NCI-H187 (cell line): ENCODE measurements at places on chromosomes 5 and 9.
A peak's percentile ranks its signal among the peaks of the same experiment; 100 is the strongest.

DNA sequence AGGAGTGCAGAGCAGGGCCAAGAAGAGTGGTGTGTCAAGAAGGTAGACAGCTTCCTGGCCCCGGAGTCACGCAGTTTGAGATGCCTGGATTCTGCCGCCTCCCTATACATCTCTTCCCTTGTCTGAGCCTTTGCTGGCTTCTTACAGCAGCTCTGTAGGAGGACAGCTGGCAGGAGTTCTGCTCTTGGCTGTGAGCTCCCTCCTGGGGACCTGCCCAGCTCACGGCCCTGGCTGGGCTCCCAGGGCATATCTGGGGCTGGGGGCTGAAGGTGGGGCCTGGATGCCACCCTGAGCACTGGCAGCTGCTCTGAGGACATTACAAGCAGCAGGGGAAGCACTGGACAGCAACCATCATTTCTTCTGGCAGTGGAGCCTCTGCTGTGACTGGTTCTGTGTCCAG lies 786 bp upstream of the TSSK1B start:
- DNase-seq: no peak

DNA sequence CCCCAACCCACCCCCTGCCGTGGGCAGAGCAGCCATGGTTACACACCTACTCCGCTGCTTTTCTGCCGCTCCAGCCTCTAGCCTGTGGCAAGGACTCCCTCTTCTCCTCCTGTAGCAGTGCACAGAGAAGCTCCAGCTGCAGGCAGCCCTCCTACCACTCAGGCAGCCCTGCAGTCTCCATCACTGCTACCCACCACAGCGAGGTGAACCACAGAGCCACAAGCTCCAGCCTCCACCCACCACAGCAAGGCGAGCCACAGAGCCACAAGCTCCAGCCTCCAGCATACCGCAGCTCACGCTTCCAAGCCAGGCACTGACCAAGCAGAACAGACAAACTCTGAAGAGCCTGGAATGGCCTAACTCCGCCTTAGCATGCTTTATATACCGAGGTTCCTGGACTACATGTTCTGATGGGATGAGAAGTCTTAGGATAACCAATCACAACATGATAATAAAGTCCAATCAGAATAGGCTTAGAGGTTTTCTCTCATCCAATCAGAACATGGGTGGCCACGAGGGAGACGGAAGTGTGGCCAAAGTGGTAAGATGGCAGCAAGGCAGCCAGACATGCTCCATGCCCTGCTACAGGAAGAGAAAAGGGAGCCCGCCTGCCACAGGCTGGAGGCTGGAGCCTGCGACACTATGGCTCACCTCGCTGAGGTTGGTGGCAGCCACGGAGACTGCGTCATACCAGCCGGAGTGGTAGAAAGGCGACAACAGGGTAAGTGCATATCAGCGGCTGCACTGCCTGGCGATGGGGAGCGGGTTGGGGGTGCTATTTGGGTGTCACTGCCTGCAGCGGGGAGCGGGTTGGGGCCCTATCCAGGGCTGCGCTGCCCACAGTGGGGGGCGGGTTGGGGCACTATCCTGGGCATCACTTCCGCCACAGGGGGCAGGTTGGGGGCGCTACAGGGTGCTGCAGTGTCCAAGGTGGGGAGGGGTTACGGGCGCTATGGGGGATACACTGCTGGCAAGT lies 75.8 kb upstream of the PCAT7 start:
- DNase-seq: no peak

DNA sequence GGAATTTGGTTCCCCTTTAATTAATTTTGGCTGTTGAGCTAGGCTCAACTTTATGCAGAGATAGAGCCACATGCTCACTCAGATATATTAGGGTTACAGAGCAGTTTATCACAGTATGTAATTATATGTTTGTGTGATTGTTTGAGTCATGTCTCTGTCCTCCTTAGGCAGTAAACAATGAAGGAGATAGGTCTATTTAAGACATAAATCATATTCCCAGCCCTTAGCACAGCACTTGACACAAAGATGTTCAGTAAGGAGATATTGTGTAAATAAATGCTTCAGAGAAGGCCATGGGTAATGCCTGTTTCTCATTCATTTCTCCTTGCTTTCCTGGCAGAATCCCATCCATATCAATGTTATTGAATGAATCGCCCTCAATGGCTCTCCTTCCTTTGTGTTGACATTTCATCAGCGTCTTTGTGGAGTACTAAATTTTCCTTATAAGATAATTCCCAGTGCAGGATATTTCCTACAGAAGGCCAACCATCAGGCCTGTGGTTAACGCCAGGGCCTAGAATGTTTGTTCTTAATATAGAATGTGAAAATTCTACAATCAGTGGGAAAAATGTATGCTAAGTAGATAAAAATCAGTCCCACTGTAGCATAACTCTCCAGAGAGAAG lies 408.0 kb downstream of the EBF1 start:
- DNase-seq: peak; percentile 38

DNA sequence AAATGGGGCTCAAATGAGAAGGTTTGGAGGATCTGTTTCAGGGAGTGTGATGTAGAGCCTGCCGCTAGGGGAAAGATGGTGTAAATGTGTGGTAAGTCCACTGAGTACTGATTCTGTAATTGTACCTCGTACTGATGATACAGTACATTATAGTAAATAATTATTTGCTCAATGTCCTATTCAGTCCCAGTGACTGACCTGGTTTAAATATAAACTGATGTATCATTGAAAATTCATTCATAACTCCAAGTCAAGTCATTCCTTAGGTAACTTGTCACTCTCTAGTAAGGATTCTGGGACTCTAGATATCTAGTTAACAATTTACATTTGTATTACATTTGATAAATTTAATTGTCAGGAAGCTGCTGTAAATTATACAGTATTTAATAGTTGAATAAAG lies 667.3 kb downstream of the DTWD2 start:
- no peak for DNase-seq

- DNase-seq: no peak
Observed at GRCh38 chr9:37929441-37929895, 25.5 kb upstream of the SLC25A51 start.

DNA sequence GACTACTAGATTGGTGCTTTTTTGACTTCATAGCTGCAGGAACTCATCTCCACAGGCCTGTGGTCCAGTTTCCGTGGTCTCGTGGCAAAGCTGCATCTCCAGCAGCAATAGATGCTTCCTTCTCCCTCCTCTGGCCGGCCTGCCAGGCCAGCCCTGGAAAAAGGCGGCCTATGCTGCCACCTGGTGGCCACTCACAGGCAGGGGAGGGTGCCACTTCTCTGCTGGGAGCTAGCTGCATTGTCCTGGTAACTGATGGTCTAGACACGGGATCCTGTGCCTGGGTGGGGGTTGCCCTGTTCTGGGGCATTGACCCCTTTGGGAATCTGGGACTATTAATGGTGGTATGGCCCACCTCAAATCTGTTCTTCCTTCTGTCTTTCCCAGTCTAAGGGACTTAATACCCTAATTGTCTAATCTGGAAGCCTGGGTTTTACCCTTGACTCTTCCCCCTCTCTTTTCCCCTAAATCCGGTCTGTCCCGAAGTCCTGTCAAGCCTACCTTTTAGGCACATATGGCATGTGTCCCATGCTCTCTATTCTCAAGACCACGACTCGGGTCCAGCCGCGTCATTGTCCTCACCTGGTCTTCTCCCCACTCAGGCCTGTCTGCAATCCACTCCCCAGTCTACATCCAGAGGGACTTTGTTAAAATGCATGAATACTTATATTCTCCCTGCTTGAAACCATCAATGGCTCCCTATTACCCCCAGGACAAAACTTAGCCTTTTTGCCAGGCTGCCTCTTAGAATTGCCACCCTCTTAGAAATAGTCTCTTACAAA lies 20.1 kb upstream of the PTGS1 start:
- DNase-seq: no peak

DNA sequence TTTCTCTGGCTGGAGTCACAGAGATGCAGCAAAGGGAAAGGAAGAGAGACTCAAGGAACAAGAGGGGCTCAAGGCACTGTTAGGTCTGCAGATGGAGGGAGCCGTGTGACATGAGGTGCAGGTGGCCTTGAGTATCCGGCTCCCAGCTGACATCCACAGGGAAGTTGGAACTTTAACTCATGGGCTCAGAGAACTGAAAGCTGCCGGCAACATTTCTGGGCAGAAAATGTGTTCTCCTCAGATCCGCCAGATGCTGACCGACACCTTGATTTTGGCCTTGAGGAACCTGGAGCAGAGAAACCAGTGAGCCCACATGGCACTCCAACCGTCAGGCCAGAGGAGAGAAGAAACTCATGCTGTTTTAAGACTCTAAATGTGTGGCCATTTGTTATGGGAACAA lies 258.1 kb upstream of the IRX2 start:
- no peak for DNase-seq

DNA sequence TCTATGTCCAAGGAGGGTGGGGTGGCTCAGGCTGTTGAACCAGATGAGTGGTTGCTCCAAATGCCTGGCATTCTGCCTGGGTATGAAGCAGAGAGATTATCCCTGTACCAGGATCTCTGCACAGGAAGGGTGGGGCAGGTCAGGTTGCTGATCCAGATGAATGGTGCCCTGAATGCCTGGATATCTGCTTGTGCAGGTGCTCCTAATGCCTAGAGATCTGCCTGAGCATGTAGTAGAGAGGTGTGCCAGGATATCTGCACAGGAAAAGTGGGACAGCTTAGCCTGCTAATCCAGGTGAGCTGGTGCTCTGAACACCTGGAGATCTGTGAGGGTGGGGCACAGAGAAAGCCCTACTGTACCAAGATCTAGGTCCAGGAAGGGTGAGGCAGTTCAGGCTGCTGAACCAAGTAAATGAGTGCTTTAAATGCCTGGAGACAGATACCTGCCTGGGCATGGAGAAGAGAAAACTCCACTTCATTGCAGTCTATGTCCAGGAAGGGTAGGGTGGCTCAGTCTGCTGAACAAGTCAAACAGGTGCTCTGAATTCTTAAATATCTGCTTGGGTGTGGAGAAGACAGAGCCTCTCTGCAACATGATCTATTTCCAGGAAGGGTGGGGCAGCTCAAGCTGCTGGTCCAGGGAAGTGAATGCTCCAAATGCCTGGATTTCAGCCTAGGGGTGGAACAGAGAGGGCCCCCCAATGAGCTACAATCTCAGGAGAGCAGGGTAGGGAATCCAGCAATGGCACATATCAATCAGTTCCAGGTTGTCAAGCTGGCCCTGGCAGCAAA lies 189.4 kb upstream of the DMRTA1 start:
- DNase-seq: no peak

GRCh38 chr9:84393266-84393950 lies 52.9 kb upstream of the SLC28A3 start:
- DNase-seq: no peak

GRCh38 chr5:62773460-62773859 lies 194.8 kb downstream of the LRRC70 start:
- no peak for DNase-seq

GRCh38 chr5:13218518-13218917 lies 726.0 kb downstream of the DNAH5 start:
- no peak for DNase-seq

GRCh38 chr5:116964438-116964837 lies 389.8 kb upstream of the SEMA6A start:
- no peak for DNase-seq

DNA sequence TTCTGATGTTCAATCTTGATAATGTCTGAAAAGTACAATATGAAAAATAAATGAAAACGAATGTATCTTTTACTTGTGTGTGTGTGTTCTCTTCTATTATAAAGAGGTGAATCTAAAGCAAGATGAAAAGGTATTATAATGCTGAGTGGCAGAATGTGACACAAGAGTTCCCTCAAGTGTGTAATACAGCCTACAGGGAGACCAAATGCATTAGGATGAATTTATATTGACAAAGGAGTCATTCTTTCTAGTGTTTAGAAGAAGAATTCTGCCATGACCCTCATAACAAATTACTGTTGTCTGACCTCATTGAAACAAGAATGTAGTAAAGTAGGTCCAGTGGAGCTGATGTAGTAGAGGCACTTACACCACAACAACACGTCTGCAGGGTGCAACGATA lies 1119.0 kb upstream of the CDH10 start:
- no peak for DNase-seq

DNA sequence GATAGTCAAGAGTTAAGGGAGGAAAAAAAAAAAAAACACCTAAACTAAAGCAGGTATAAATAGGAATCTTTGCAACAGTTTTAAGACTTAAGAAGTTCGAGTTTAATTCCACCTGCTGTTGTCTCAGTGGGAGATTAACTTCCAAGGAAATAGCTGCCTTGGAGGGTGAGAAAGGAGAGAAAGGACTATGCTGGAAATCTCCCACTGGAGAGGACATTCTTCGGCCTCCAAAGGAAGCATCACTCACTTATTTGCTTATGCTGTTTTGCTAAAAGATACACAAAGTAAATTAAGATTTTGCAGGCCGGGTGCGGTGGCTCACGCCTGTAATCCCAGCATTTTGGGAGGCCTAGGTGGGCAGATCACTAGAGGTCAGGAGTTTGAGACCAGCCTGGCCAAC lies 317.9 kb upstream of the MPDZ start:
- no peak for DNase-seq

DNA sequence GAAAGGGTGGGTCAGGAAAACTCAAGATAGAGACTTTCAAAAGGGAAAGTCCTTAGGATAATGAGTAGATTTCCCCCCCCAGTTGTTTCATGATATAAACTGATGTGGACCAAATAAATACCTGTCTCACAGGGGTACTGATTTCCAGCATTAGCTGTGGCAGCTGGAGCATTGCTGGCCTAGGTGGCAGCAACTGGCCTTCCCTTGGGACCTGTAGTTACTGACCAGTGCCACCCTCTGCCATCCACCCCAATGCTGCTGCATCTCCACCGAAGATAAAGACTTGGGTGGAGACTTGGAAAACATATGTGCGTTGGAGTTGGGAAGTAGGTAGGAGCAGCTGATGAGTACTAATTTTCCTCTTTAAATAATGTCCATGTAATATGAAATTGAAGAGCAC lies 71.8 kb downstream of the SYK start:
- no peak for DNase-seq

- no peak for DNase-seq
Observed at GRCh38 chr9:74333384-74334032, 163.6 kb upstream of the RORB start.

- no peak for DNase-seq
Observed at GRCh38 chr9:135758870-135759269, 56.9 kb downstream of the KCNT1 start.

- no peak for DNase-seq
Observed at GRCh38 chr5:154352960-154353548, 92.7 kb upstream of the SAP30L start.

DNA sequence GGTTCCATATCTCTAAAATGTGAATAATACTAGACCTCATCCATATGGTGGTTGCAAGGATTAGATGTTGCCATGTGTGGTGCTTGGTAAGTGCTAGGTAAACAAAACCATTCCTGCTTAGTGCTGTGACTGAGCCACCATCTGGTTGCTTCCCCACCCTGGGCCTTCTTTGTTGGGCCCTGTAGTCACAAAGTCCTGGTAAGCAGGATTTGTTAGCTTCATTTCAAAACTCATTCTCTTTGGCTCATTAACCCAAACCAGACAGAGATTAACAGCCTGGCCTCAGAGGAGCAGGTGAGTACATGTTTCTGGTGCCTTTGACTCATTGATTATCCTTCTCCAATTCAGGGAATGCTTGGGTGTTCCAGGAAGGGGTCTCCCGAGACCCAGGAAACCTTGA lies 240.2 kb downstream of the ARHGAP26 start:
- no peak for DNase-seq

- DNase-seq: no peak
Observed at GRCh38 chr5:42691413-42691937, 65.1 kb upstream of the CCDC152 start.
